ENCODE measurements at places on chromosomes 3 and 15.

DNA sequence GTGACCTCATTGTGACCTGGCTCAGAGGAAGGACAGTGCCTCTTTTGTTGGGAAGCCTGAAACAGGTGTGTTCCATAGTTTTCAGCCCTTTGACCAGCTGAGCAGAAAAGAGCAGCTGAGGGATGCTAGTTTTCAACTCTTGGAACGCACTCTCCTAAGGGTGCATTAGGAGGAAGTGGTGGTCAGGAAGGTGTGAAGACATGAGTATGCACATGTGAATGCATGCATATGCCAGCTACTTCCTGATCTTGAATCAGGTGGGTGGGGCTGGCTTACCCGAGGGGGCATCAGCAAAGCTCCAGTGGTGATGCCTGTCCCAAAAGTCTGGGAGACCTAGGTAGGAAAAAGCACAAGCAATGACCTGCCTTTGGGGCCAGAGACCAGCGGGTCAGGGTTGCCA is 23.3 kb upstream of the CEMIP start:
- DNase-seq = no peak

DNA sequence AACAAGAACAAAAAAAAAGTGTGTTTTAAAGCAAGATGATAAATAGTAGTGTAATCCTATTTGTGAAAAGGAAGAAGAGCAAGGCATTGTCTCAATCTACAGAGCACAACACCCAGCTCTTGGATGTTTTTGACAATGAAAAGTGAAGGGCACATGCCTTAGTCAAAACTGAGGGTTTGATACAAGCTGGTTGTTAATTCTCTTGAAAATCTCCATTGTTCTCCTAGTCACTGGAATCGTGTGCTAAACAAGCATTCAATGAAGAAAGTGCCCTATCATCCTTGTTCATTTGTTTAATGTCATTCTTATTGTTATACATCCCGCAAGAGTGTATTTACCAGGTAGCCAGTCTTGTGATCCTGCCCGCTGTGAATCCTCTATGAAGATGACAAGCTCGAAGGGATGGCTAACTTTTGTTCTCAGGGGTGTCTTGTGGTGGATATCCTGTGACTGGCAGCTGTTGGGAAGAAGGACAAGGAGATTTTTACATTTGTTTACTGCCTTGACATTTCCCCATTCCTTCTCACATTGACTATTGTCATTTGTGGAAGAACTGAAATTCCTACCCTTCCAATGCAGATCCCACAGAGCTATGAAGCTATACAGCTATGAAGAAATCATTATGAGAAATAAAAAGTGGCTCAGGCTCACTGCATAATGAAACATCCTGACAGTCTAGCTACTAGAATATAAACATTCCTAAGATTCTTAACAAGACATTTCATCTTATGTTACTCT is 175.9 kb downstream of the VGLL3 start:
- DNase-seq = no peak

- no peak for DNase-seq
Measured at GRCh38 chr3:87225659-87226058, 1.4 kb upstream of the CHMP2B start.

- no peak for DNase-seq
Measured at GRCh38 chr3:193052354-193053045, 134.8 kb upstream of the MB21D2 start.

- no peak for DNase-seq
Measured at GRCh38 chr3:70431911-70432310, 119.5 kb upstream of the MDFIC2 start.

All from cortex of kidney (tissue), 1 donor.